ENCODE measurements at places on chromosomes 3 and 15. TPM values are rescaled to one million over a fixed set of nuclear protein-coding genes. Genes with fewer than 3 reads are reported as not detected.

The PCYT1A gene
- 97.9 TPM for total RNA-seq

The GCNT3 gene
- 0.55 TPM for total RNA-seq

The GOLGA8J gene
- not detected for total RNA-seq

The CCDC39 gene
- 0.64 TPM for total RNA-seq

The RFT1 gene
- total RNA-seq: 19.1 TPM

The ACVR2B gene
- total RNA-seq: 2.7 TPM

The GRAMD1C gene
- 1.8 TPM for total RNA-seq

The NDN gene
- total RNA-seq: 49.5 TPM

The GRM2 gene
- total RNA-seq: 0.22 TPM

The GLDN gene
- total RNA-seq: 194 TPM

The BSN gene
- total RNA-seq: 0.16 TPM

The TMCO5A gene
- not detected for total RNA-seq

The C3orf70 gene
- total RNA-seq: 2.9 TPM

The ZNF662 gene
- total RNA-seq: 5.7 TPM

The NRROS gene
- total RNA-seq: 20.7 TPM
